ENCODE measurements at places on chromosomes 5 and 9.

GRCh38 chr9:113659039-113659438, 195.5 kb downstream of the RGS3 start:
- no peak for DNase-seq

GRCh38 chr5:181152406-181152805, 5.0 kb downstream of the OR2V2 start:
- DNase-seq: no peak

DNA sequence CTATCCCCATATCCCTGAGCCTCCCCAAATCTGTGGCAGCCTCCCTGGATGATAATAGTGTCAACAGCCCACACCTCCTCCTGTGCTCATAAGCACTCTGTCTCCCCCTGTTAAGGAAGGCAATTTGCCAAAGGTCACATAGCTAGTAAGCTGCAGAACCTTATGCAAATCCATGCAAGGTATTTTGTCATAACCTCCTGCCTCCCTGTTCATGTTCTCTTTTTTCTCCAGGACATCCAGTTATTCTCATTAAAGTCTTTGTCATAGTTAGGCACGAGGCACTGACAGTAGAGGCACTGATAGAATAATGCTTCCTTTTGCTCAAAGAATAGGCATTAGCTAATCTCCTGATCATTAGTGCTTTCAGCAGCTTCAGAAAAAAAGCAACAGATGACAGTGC, 10.2 kb upstream of the AUH start:
- no peak for DNase-seq

DNA sequence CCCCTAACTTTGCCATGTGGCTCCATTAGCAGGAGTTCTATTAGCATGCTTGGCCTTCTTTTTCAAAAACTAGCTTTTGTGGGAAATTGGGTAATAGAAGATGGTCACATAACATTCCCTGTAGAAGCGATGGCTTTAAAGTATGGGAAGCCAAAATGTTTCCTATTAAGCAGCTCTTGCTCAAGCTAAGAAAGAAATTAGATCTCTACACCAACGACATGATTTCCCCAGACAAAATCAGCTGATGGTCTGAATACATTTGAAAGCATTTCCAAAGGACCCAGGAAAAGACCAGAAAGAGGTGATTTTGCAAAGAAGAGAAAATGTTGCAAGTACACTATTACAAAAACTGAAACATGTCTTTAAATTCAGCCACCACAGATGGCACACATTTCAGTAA, 4.8 kb upstream of the NFIL3 start:
- DNase-seq: no peak

- no peak for DNase-seq
These were observed 232.0 kb upstream of the ANKRD55 start for GRCh38 chr5:56464935-56465768.

- DNase-seq: no peak
These were observed 78.2 kb downstream of the ALDH7A1 start for GRCh38 chr5:126516852-126517251.

DNA sequence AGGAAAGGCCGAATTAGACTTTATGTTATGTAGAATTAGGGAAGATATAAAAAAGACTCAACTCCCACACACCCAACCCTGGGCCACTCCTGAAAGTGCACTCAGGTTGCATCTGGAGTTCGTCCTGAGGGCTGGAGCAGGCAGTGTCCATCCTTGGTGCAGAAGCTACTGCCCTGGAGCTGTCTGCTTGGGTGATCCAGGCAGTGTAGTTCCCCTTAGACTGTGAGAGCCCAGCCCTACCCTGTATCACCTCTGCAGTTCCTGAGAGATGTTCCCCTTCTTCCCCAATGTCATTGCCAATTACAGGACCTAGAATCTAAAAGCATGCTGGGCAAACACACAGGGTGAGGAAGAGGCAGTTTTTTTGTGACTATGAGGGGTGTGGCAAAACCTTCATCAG, 368.3 kb upstream of the ST8SIA4 start:
- DNase-seq: no peak

- DNase-seq: peak; percentile 75
These were observed 588 bp downstream of the TRAF2 start for GRCh38 chr9:136886610-136887597.

DNA sequence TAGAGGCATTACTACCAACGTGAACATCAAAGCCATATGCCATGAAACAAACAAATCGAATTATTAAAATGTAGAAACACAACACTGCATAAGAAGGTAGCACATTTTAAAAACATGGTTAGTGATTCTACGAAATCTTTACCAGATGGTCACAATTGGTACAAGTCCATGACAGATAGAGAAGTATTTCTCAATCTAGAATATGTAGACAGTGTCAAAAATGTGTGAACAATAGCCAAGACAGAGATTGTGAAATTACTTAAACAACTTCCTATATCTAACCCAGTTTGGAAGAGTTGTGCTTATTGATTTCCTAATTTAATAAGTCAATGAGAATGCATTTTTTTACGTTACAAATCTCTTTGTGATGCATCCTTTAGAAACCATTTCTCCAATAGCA, 1121.6 kb downstream of the MAT2B start:
- no peak for DNase-seq

DNA sequence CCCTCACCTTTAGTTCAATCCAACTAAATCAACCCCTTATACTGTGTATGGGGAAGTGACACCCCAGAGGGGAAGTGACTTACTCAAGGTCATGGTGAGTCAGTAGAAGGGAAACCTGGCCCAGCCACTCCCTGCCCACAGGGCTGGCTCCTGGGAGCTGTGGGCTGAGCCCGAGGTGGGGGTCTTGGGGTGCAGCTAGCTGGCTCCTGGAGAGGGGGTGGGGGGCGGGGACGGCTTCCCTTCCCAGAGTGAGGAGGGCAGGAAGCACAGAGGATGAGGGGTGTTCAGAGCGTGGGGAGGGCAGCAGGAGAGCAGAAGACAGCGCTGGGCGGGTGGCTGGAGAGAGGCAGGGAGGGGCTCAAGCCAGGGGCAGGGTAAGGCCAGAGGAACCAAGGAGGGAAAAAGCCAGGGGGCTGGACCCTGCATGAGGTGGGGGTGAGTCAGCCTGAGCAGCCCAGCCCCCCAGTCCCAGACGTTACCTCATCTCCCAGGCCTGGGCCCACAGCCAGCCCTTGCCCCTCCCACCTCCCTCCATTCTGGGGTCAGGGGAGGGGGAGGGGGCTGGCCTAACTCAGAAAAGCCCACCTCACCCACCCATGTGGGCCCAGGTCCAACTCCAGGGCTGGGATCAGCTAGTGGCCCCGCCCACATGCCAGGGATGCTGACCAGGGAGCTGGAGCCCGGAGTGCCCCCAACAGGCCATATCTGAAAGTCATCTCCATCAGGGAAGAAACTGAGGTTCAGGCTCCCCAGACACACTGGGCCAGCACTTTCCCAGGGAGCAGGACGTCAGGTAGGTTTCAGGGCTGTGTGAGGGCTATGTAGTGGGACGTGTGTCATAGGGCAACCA, 2.8 kb downstream of the PDLIM7 start:
- no peak for DNase-seq

GRCh38 chr9:84670138-84671041, 861 bp downstream of the NTRK2 start:
- DNase-seq: no peak

DNA sequence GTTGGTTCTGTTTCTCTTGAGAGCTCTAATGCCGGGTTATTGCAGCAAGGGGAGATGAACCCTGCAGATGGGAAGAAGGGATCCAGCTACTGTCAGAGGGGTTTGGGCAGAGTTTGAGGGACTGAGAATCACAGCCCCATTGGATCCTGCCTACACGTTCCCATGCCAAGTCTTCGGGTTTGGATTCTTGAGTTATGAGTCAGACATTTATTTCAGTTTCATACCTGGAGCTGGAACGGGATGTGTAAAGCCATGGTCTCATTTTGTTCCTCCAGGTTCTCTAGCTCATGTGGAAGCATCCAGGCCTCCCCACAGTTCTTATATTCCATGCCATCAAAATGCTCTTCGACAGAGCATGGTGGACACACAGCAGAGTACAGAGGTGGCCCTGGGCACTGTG, 275.4 kb upstream of the IRX4 start:
- no peak for DNase-seq

- DNase-seq: no peak
These were observed 153.3 kb upstream of the SLC12A2 start for GRCh38 chr5:127930311-127930710.

DNA sequence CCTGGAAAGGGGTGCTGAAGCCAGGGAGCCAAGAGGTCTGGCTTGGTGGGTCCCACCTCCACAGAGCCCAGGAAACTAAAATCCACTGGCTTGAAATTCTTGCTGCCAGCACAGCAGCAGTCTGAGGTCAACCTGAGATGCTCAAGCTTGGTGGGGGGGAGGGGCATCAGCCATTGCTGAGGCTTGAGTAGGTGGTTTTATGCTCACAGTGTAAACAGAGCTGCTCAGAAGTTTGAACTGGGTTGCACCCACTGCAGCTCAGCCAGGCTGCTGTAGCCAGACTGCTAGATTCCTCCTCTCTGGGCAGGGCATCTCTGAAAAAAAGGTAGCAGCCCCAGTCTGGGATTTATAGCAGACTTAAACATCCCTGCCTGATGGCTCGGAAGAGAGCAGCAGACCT, 55.5 kb upstream of the FBXL17 start:
- no peak for DNase-seq

GRCh38 chr5:154753792-154754191, 1.4 kb upstream of the LARP1 start:
- no peak for DNase-seq

DNA sequence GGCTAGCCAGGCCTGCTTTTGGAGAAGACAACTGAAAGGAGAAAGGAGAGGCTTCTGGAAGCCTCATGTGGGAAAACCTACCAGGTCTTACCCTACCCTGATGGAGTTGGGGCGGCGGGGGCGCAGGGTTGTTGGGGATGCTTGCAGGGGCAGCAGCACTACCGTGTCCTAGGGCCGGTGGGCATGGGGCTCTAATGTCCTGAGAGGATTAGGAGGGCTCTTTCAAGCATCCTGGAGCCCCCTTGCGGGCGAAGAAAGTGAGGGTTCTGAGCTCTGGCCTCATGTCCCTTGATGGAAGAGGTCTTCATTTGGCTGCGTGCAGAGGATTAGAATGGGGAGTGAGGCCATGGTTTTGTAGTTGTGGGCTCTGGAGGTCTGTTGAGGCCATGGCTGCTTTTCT, 86.9 kb upstream of the PITX1 start:
- DNase-seq: no peak

GRCh38 chr9:33234511-33235467, 5.2 kb upstream of the SPINK4 start:
- no peak for DNase-seq

- no peak for DNase-seq
These were observed 38.0 kb upstream of the TCERG1 start for GRCh38 chr5:146409054-146409671.

GRCh38 chr5:54220230-54221040, 89.9 kb downstream of the ARL15 start:
- DNase-seq: no peak

DNA sequence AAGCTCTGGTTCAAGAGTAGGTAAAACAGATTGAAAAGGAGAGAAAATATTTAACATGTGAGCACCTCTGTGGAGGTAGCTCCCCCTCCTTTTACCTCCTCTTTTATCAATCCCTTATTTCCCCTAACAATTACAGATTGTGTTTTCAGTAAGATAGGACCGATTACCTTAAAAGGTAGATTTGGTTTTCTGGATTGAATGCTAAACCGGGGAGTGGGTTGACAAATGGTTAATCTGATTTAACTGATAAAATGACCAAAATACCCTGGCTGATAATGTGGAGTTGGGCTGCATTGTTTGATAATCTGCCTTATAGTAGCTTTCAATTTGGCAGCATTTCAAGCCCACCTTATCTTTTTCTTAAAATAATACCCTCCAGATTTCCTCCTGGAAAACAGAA, 83.9 kb downstream of the EGFLAM start:
- no peak for DNase-seq

GRCh38 chr5:5105531-5105930, 34.6 kb upstream of the ADAMTS16 start:
- DNase-seq: no peak

DNA sequence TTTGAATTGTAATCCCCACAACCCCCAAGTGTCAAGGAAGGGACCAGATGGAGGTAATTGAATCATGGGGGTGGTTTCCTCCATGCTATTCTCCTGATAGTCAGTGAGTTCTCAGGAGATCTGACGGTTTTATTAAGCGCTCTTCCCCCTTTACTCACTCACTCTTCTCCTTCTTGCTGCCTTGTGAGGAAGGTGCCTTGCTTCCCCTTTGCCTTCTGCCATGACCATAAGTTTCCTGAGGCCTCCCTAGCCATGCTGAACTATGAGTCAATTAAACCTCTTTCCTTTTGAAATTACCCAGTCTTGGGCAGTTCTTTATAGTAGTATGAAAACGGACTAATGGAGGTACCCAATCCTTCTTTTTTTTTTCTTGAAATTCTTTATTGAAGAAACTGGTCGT, 2.2 kb upstream of the CEP120 start:
- no peak for DNase-seq

DNA sequence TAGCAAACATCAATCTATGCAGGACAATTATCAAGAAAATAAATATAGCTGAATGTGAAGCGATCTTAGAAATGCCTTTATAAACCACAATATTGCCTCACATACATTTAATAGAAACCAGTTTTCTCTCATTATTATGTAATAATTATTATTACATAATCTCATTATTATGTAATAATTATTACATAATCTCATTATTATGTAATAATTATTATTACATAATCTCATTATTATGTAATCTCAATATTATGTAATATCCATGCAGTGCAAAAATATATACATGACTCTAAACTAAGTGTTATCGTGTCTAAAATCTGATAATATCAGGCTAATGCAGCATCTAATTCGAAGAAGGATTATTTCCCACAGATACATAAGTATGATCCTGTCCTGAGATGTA, 563.9 kb upstream of the SEMA6A start:
- no peak for DNase-seq

DNA sequence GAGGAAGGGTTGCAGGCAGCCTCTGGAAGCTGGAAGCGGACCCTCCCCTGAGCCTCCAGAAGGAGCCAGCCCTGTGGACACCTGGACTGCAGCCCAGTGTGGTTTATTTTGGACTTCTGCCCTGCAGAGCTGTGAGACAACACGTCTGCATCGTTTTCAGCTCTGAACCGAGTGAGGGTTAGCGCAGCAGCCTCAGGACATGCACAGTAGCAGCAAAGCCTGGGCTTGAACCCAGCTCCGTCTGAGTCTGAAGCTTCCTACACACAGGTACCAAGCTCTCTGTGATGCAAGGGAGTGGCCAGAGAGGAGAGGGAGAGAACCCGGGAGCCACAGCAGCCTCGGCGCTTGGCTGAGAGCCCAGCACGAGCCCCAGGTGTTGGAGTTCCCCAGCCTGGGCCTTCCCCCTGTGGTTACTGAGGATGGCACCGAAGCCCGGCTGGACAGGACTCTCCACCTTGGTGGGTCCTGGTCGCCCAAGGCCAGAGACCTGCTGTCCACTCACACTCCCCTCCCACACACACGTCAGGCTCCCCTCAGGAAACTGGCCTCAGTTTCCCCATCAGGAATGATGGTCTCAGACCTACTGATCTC, 128.2 kb downstream of the OLFM1 start:
- DNase-seq: peak; percentile 16

Measured in natural killer cell treated with Interleukin-12 subunit alpha and Interleukin-12 subunit beta and Interleukin-15 and Interleukin-18, amount 100 ng/mL, for 72 hours (primary cell).